Ureter (tissue), 1 donor: ENCODE measurements at places on chromosomes 3 and 15. TPM values are rescaled to one million over a fixed set of nuclear protein-coding genes. Genes with fewer than 3 reads are reported as not detected.

Gene PSTPIP1
- 12.3 TPM for total RNA-seq

Gene SLC24A5
- not detected for total RNA-seq

GRCh38 chr3:108292905-108293328 is 3.4 kb upstream of the HHLA2 start:
- DNase-seq = no peak

- no peak for DNase-seq
These were observed 6.5 kb downstream of the KLHL18 start for GRCh38 chr3:47288966-47289910.

DNA sequence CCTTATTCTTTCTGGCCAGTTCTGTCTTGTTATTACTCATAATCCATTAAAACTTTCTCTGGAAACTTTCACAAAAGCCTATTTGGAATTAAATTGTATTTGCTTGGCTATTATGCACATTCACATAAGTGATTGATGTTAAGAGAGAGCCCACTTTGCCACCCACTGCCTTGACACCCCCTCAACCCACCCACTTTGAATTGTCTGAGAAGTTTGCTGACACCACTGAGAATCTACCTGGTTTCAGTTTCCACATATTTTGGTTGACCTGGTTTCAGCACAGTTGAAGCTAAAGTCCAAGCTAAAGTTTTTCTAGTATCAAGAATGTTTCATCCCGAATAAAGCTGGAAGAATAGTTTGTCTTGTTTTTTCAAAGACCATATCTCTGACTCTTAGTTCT is 70.9 kb downstream of the ARMC8 start:
- no peak for DNase-seq
